NCI-H187 treated with DMSO at 0.1 percent for 48 hours (cell line): ENCODE measurements at places on chromosomes 6 and 20.

GRCh38 chr6:127641905-127642304, 64.9 kb downstream of the C6orf58 start:
- DNase-seq, result no peak

- no peak for DNase-seq
These were observed 4.1 kb downstream of the CCDC170 start for GRCh38 chr6:151497905-151498304.

GRCh38 chr20:46246559-46246958, 61.7 kb downstream of the CDH22 start:
- DNase-seq, result peak; percentile 70

- no peak for DNase-seq
These were observed 158.9 kb downstream of the MRPL14 start for GRCh38 chr6:43968110-43968965.

GRCh38 chr6:121828146-121828886, 392.9 kb downstream of the GJA1 start:
- no peak for DNase-seq

DNA sequence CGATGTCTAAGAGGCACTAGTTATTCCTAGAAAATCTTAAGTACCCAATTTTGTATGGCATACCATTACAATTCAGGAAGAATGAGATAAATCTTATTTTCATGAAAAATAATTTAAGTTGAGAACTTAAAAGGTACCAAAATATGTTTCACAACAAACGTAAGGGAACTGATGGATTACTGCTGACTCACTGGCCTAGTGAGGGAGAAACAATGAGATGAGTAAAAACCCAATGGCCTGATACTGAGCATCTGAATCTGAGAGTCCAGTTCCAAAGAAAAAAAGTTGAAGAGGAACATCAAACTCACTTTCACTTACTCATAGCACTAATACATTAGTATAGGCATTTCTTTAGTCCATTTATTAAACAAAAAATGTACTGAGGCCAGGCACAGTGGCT, 56.0 kb downstream of the MDN1 start:
- no peak for DNase-seq

DNA sequence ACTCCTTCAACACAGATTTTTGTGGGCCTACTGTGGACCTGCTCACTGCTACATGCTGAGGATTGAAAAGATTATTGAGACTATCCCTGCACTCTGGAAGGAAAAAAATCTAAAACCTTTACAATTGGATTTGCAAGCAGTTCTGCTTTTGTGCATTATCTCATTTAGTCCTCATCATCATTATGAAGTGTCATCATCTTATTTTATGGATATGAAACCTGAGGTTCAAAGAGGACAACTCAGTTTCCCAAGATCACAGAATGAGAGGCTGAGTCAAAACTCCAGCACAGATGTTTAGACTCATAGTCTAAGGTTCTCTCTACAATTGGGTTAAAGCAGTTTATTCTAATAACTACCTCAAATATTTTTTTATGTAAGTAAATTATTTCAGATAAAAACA, 160.2 kb upstream of the MARCKS start:
- no peak for DNase-seq

DNA sequence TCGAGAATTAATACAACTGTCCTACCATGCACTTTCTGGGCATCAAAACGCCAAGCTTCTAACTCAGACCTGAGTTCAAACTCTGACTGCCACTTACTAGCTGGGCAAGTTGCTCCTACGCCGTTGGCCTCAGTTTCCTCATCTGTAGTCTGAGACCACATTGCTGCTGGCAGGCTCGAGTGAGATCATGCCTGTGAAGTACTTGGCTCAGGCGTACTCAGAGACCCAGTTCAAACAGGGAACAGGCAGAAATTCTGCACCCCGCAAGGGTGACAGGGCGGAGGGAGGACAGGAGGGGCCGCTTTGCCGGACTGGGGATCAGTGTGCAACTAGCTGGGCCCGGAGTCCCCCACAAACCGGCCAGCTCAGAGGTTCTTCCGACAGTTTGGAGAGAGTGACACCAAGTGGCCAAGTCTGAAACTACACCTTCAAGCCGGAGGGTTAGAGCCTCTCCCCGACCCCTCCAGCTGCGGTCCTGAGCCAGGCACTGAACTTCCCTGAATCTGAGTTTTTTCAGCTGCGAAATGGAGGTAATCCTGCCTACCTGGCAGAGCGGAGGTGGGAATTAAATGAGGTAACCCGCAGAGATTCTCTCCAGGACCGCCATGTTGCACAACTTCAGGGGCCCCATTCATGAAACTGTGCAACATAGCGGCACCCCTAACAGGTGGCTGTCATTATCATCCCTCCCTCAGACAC, 46.0 kb upstream of the PTPN1 start:
- DNase-seq, result no peak

GRCh38 chr6:18284261-18284660, 19.9 kb upstream of the DEK start:
- DNase-seq, result no peak

DNA sequence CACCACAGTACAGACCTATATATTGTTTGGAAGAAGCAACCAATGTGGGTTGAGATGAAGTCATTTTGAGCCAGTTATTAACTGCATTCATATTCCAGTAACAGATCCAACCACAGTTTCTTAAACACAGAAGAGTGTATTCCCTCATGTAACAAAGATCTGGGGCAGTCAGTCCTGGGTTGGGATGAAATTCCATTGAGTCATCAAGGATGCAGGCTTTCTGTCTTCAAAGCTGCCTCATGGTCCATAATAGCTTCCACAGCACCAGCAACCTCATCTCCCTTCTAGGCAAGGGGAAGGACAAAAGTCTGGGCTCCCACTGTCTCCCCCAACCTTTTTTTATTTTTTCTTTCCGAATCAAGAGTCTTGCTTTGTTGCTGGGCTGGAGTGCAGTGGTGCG, 2.9 kb upstream of the SOD2 start:
- no peak for DNase-seq
